LHCN-M2 (cell line): ENCODE measurements at places on chromosomes 2 and 18.

DNA sequence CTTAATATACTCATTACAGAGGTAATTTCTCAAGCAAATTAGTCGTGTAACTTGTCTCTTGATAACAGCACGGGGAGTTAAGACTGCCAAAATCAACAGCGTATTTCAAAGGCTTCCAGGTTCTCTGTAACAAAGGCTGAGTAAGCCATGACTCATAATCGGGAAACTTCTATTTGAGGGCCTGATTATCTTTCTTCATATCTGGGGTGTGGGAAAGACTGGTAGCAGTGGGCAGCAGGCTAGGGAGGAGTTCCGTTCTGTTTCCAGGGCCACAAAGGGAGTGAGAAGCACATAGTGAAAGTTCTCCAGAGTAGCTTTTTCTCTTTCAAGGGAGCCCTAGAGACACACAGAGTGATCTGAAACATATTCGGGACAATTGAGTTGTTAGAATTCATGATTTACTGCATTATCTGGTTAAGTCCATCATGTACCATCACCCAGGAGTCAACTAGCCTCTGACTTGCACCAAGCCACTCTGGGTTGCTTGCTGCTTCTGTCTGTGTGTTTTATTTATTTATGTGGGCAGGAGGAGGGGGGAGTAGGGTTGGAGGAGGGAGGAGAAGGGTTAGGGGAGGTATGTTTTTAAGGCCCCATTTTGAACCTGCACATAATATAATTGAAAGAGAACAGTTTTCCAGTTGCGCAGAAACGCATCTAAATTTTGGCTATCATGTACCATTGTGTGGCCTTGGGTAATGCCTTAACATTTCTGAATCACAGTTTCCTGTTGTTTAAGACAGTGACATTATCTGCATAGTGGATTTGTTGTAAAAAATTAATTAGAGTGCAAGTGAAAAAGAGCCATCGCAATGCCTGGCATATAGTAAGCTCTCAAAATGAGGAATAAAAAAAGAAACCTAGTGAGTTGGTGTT lies 80.5 kb upstream of the ITPRID2 start:
- DNase-seq: peak; percentile 96

GRCh38 chr18:62716619-62717168 lies 1.4 kb downstream of the PHLPP1 start:
- DNase-seq: peak; percentile 31

- peak; percentile 99 for DNase-seq
Observed at GRCh38 chr2:17976871-17977746, 98.6 kb downstream of the KCNS3 start.

DNA sequence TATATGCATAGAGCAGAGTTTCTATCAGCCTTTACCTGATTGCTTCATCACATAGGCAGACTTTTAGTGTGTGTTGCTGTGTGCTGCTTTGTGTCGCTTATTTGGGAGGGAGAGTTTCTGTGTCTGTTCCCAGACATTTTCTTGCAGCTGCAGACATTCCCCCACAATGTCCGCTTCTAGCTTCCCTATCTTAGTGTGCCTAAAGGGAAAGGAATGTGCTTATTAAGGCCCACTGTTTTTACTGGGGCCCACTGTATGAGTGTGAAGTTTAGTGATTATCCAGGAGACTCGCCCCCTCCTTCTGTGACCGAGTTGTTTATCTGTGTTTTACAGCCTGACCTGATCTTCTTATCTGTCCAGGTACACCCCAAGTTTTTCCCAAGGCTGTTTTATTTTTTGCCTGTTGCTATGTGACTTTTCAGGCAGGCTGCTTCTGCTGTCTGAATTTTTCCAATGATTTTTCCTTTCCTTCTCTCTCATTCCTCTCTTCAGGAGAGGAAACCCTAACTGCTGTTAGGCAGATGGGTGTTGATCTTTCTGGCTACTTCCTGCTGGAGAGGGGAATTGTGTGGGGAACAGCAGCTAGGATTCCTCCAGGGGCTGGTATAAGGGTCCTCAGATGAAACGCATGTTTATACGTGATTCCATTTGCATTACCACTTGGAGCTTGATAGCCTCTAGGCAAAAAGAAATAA lies 47.6 kb downstream of the STK17B start:
- peak; percentile 64 for DNase-seq

GRCh38 chr2:17578466-17578928 lies 38.0 kb downstream of the VSNL1 start:
- no peak for DNase-seq

GRCh38 chr18:24567199-24567598 lies 106.8 kb downstream of the HRH4 start:
- no peak for DNase-seq

DNA sequence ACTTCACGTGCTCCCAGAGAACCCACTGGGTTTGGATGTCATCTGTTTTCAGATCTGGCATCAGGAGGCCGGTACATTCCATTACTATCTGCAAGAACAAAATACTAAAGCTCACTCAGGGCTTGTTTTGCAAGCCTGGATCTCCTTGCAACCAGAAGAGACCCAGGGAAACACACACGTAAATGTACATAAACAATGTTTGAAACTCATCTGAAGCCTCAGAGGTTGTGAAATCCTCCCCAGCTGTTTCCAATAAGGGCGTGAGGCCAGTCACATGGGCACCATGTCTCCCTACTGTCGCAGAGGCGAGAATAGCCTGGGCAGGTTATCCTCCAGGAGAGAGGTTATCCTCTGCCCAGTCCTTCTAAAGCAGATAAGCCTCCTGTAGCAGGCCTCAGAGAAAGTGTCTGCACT lies 186.9 kb downstream of the GFPT1 start:
- peak; percentile 88 for DNase-seq

GRCh38 chr2:135230150-135230549 lies 178.1 kb downstream of the RAB3GAP1 start:
- DNase-seq: no peak

DNA sequence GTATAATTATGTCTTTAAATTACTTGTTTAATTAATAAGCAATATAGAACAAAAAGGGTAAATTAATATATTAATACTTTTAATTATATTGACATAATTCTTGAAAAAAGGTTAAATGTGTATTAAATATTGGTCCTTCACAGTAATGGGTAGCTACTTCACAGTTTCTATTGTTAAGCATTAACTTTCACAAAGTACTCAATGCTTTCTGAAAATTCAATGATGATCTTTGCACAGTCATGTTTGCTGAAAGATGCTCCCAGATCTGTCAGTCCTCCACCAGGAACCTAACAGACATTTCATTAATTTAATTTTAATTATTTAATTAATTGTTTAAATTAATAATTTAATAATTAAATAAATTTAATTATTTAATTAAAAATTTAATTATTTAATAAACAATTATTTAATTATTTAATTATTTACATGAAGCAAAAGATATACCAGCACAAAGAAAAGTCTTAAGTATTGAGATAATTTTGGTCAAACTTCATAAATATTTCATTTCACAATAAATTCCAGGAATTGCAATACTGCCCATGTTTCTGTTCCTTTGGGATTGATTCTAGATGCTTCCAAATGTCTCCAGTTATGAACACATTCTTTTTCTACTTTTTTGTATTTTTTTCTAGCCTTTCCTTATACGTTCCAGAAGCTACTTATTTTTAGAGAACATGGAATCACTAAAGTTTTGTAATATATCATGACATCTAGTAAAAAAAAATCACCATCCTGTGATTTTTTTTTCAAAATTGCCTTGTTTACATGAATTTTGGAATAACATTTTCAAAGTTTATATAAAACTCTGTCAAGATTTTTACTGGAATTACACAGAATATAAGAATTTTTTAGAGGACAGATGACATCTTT lies 46.5 kb downstream of the TMEM18 start:
- no peak for DNase-seq

- DNase-seq: no peak
Observed at GRCh38 chr18:35577045-35577848, 4.3 kb upstream of the GALNT1 start.

GRCh38 chr18:8536231-8536630 lies 73.0 kb upstream of the RAB12 start:
- DNase-seq: peak; percentile 4

- DNase-seq: peak; percentile 25
Observed at GRCh38 chr2:145906354-145906753, 1386.4 kb upstream of the ZEB2 start.

DNA sequence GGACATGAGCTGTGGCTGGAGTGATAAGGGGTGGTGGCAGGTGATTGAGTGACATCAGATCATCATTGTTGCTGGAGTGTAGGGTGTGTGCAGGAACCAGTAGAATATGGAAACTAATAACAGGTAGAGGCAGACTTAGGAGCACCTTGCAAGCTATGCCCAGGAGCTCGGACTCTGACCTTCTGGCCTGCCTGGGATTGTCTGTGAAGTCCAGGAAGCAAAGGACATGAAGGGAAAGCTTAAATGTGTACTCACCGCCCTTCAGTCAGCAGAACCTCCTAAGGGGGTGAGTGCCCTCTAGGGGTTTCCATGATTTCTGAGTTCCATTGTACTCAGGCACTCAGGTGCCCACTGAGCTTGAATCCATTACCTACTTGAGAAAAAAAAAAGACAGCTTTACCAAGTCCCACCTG lies 104.2 kb downstream of the CRIM1 start:
- DNase-seq: peak; percentile 65

GRCh38 chr2:127101048-127101611 lies 5.8 kb downstream of the BIN1 start:
- no peak for DNase-seq

DNA sequence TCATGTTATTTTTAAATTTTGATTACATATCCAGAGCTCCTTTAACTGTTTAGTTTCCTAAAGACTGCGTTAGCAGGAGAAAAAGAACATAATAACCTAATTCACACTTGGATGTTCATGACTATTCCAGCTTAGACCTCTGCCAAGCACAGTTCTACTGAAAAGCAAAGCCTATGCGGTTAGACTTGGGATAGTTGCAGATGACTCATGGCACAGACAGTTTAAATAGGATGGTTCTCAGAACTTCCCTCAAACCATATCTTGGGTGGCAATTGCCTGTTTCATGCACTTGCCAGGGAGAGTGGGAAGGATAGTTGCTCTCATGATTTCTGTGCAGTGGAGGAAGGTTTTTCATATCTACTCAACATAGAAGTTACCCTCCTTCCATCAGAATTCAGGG lies 149.7 kb upstream of the KLHL29 start:
- peak; percentile 79 for DNase-seq

DNA sequence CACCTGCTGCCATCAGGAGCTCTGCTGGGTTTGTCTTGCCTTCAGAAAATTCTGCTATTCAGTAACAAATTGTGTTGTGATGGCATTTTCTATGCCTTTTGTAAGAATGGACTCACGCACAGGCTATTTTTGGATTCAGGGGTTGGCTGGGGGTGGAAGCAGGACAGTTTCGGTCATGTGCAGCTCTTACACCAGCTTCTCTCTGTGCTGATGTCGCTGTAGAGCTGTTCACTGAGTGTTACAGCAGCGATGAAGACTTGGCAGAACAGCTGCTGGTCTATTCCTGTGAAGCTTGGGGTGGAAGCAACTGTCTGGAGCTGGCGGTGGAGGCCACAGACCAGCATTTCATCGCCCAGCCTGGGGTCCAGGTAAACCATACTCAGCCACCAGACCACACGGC lies 49.2 kb downstream of the TRPM8 start:
- peak; percentile 73 for DNase-seq

GRCh38 chr2:205545971-205546816 lies 136.1 kb upstream of the NRP2 start:
- no peak for DNase-seq

DNA sequence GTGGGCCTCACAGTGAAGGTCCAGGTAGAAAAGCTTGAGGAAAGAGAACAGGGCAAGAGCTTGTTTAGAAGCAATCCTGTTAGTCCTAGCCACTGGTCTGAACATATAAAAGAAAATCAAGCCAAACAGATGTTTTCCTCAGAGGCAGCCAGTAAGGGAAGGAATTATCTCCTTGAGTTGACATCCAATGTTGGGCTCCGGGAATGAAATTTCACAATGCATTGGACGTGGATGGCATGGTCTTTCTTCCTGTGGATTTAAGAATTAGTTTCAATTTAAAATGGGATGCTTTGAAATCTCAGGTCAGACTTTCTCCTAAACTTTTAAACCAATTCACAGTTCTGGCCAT lies 92.1 kb downstream of the ACKR3 start:
- no peak for DNase-seq

- DNase-seq: no peak
Observed at GRCh38 chr2:20608666-20609348, 42.1 kb downstream of the HS1BP3 start.

DNA sequence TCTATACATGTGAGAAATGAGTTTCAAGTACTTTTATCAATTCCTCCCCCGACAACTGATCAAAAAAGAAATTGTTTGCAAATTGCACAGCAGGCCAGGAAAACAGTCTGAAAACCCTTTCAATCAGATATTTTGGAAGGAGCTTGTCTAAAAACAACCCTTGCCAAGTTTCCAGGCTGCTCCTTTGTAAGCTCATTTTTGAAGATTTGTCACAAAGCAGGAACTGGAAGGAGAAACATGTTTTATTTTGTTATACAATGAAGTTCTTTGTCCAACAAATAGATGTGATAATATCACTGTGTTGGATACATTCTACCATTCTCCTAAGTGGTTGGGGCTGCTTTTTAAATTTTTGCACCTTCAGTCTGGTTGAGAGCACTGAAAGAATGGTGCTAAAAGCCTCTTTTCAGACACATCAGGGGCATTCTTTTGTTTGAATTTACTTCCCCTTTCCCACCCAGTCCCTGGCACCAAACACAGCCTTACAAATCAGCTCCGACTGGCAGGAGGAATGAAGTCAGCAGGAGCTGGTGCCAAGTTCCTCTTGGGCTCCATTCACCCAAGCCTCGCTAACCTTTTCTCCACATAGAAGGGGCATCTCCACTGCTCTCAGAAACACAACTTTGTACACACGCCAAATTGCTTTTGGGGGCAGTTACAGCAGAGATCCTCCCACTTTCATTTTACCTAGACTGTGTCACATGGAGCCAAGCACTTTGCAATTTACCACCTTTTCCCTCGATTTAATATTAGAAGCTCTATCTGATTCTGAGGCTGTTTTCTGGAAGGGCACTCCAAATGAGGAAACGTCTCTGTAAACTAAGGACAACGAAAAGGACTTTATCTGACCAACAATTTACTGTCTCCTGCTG lies 88.0 kb downstream of the C1D start:
- no peak for DNase-seq

DNA sequence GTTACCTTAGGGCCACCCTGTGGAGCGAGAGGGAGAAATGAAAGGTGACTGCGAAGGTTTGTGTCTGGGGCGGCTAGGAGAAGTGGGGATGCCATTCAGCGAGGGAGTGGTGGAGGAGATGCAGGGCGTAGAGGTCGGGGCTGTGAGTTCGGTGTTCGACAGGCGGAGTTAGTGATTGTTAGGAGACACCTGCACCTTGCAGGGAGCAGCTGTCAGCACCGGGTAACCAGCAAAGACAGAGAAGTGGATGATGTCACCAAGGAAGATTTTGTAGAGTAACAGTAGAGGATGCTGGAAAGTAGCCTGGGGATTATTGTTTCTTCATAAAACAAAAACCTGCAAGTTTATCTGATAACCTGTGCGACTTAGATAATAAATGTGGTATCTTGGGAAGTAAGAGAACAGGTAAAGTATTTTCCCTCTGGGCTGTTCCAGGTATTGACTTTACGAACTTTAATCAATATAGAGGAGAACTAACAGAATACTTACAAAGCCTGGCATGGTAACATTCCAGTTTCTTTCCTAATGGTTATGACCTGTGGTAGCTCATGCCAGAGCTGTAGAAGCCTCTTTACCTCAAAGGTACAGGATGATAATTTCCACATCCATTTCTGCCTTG lies 63.8 kb downstream of the SPTBN1 start:
- no peak for DNase-seq
